Right ventricle myocardium superior (tissue), 1 donor: ENCODE measurements at places on chromosomes 7 and 10.

DNA sequence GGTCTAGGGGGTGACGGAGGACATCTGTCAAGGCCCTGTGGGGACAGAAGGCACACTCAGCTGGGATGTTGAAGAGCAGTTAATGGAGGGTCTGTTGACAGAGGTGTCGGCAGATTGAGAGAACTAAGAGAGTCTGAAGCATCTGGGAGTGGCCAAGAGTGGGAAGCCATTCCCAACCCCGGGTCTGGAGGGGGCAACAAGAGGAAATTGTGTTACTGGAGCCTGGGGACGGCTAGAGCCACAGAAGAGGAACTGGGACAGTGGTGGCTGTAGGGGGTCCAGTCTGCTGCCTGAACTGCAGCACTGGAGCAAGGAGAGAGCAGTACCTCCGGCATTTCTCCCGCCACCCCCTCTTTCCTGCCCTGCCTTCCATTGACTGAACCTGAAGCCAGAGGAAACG lies 136.6 kb downstream of the CHN2 start:
- no peak for DNase-seq

- no peak for DNase-seq
These were observed 14.5 kb downstream of the XRCC2 start for GRCh38 chr7:152661479-152661878.

- DNase-seq, result no peak
These were observed 141.9 kb upstream of the MKI67 start for GRCh38 chr10:128268015-128268722.

DNA sequence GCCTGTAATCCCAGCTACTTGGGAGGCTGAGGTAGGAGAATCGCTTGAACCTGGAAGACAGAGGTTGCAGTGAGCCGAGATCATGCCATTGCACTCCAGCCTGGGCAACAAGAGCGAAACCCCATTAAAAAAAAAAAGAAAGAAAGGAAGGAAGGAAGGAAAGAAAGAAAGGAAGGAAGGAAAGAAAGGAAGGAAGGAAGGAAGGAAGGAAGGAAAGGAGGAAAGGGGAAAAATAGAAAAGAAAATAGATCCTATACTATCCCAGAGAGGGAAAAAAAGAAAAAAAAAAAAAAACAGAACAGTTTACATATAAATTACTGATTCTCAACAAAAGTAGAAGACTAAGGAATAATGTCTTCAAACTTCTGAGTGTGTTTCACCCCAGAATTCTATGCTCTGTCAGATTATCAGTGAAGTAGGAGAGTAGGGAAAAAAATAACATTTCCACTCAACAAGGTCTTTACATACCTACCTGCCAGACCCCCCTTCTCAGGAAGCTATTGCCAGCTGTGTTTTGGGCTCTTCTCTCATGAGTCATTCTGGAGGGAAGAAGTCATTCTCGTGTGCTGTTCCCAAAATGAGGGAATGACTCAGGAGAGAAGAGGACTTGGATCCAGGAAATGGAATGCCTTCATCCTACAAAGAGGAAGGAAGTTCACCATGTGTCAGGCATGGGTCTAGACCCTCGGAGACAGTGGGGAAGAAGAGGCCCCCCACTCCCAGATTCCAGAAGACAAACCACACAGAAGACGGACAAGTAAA lies 20.9 kb downstream of the RGS10 start:
- no peak for DNase-seq

- peak; percentile 34 for DNase-seq
These were observed 11.1 kb upstream of the PWWP2B start for GRCh38 chr10:132385721-132386418.

DNA sequence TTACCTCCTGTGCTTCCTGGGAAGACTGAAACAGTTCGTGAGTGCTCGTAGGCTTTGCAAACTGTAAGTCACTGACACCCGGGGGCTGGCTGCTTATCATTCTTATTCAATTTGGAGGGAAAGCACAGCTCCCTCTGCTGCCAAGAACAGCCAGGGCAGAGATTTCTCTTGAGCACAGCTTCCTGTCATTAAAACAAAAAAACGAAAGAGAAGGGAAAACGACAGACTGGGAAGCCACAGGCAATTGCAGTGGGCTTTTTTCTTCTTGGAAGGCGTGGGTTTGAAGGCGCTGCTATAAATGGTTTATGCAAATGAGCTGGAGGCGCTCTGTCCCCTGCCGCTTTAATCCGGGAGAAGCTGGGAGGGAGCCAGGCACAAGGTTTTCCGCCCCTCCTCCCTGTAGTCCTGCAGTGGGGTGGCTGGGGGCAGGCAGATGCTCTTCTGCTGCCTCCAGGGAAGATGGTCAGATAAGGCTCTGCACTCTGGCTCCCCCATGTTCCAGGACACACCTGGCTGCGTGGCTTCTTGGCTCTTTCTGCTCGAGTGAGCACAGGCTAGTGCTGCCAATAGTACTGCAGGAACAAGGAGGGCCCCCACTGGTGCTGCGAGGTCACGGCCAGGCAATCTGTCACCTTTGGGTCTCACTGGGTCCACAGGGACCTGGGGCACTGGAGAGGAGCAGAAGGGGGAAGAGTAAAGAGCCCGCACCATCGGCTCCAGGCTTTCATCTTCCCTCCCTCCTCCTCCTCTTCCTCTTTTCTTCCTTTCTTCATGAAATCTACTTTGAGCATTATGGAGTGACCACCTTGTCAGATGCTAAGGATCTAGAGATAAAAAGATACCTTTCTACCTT lies 49.5 kb downstream of the NEURL1 start:
- DNase-seq, result no peak

GRCh38 chr10:128011059-128011979 lies 104.4 kb downstream of the PTPRE start:
- peak; percentile 89 for DNase-seq

GRCh38 chr7:37690206-37690605 lies 6.6 kb downstream of the GPR141 start:
- no peak for DNase-seq
